ENCODE measurements at places on chromosomes 12 and 14.

- DNase-seq: no peak
These were observed 55.7 kb upstream of the FRMD6 start for GRCh38 chr14:51595881-51596455.

DNA sequence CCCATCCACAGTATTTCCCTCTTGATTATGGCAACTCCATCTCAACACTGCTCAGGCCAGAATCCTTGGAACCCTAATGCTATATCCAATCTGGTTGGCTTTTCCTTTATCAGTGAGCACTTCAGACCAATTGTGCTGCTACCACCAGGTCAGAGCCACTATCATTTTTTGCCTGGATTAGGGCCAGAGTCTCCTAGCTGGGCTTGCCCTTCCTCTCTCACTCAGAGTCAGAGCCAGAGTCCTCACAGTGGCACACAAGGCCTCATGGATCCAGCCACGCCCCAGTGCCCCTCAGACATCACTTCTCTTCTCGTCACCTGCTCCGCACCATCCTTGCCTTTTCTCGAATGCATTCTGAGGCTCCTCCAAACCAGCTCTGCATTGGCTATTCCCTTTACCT lies 211.1 kb downstream of the ANO6 start:
- DNase-seq: no peak

GRCh38 chr14:81801921-81802320 lies 268.3 kb upstream of the SEL1L start:
- no peak for DNase-seq

- DNase-seq: no peak
These were observed 116.6 kb downstream of the GCH1 start for GRCh38 chr14:54785778-54786770.

GRCh38 chr12:118307069-118307954 lies 65.4 kb downstream of the TAOK3 start:
- DNase-seq: no peak

- DNase-seq: no peak
These were observed 1.7 kb downstream of the KCNH3 start for GRCh38 chr12:49540229-49541139.

- peak; percentile 34 for DNase-seq
These were observed 23.3 kb downstream of the RTRAF start for GRCh38 chr14:52012635-52013034.

DNA sequence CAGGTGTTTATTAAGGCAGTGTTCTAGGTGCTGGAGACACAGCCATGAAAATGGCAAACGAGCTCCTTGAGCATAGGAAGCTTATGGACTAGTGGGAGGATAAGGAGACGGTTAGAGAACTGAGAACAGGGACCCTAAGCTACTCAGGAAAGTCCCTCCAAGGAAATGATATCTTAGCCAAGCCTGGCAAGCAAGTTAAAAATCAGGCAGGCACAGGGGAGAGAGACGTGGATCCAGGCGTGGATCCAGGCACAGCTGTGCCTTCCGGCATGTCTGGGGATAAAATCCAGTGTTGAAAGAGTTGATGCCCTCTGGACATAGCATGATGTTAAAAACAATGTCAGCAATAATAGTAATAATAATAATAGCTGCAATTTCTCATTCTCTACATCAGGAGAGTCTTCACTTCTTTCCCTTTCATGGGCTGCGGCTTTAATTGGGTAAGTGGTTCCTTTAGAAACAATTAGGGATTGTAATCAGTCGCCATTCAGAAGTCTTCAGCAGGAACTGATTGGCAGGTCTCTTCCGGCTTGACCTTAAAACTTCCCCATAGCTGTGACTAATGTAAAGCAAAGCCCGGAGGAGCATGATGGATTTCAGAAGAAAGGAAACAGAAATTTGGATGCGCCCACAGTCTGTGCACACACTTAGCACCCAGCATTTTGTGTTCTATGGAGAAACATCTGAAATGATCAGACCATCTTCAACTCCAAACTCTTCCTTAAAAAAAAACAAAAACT lies 230.2 kb downstream of the SLC41A2 start:
- no peak for DNase-seq

DNA sequence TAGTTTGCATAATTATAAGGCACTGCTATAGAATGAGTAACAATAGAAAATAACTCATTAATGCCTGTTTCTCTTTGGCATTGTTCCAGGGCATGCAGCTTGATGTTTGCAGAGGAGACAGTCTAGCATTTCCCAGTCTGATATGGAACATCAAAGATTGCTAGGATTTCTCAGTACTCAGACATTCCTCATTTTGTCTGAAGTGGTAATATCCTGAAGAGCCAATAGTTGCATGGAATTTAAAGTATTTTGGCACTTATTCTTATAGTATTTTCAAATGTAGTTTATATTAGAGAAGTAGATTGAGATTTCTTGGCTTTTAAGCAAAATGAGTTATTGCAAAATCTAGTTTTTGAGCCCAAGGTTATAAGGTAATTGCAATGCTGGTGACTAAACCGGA lies 337.3 kb upstream of the E2F7 start:
- DNase-seq: no peak

GRCh38 chr12:52076811-52077210 lies 2.7 kb upstream of the SMIM41 start:
- DNase-seq: no peak

DNA sequence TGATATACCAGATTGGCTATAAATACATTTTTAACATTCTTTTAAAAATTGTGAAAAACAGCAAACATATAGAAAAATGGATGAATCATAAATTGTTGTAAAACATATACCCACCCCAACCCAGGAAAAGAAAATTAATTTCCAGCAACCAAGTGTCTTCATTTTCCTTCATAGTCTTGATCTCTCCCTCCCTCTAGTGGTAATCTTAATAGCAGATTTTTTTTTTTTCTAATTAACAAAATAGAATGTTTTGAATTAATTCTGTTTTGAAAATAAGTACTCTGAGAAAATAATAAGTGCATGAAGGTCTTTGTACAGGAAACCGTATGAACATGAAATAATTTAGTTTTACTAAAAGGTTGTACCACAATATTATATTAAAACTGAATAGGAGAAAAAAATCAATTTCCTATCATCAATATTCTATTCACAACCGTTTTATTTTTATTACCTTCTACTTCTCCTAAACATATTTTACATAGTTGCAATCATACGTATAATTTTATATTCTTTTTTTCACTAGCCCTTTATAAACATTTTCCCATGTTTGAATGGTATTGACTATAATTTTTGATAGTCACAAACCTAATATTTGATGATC lies 7.0 kb downstream of the ETNK1 start:
- no peak for DNase-seq

GRCh38 chr14:25520821-25521220 lies 470.9 kb upstream of the STXBP6 start:
- DNase-seq: no peak

- no peak for DNase-seq
These were observed 19.8 kb downstream of the CD9 start for GRCh38 chr12:6219980-6220379.

DNA sequence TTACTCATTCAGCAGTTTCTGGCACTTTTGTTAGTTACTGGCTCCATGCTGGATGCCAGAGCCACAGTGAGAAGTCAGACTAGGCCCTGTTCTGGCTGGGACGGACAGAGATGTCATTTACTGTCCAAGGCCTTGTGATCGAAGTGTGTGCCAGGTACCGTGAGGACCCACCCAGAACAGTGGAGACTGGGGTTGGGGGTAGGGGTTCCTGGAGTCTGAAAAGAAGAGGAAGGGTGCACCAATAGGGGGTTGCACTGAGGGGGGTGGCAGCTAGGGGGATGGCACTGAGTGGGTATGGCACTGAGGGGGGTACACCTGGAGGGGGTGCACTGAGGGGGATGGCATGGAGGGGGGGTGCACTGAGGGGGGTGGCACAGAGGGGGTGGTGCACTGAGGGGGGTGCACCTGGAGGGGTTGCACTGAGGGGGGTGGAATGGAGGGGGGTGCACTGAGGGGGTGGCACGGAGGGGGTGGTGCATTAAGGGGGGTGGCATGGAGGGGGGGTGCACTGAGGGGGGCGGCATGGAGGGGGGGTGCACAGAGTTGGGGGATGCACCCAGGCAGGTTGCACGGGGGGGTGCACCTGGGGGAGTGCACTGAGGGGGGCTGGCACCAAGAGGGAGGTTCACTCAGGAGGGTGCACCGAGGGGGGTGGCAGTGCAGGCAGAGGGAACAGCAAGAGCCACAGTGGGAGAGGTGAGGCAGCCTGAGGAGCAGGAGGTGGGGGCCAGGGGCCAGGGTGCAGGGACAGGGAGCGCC lies 10.6 kb upstream of the CYP46A1 start:
- DNase-seq: no peak

GRCh38 chr12:34219046-34219770 lies 196.9 kb downstream of the ALG10 start:
- no peak for DNase-seq

DNA sequence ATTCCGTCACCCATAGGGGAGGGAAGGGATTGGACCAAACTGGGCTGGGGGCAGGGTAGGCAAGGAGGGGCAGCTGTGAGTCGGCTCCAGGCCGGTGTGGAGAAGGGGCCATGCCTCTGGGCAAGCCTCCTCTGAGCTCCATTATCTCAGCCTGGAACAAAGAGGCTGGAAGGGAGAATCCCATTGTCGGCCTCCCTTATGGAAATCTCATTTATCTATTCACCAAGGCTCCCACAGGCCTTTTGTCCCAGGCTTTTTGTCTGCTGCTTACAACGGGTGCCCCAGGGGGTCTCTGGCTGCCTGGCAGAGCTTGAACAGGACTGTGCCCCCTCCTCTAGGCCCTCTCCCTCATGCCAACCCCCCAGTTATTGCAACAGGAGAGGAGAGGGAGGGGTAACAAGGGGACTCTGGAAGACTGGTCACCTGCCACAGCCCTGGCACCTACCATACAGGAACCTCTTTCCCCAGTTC lies 19.5 kb downstream of the FIGNL2 start:
- no peak for DNase-seq

GRCh38 chr12:18066666-18067065 lies 23.3 kb downstream of the RERGL start:
- no peak for DNase-seq

GRCh38 chr14:26067786-26068459 lies 529.9 kb downstream of the NOVA1 start:
- DNase-seq: no peak

DNA sequence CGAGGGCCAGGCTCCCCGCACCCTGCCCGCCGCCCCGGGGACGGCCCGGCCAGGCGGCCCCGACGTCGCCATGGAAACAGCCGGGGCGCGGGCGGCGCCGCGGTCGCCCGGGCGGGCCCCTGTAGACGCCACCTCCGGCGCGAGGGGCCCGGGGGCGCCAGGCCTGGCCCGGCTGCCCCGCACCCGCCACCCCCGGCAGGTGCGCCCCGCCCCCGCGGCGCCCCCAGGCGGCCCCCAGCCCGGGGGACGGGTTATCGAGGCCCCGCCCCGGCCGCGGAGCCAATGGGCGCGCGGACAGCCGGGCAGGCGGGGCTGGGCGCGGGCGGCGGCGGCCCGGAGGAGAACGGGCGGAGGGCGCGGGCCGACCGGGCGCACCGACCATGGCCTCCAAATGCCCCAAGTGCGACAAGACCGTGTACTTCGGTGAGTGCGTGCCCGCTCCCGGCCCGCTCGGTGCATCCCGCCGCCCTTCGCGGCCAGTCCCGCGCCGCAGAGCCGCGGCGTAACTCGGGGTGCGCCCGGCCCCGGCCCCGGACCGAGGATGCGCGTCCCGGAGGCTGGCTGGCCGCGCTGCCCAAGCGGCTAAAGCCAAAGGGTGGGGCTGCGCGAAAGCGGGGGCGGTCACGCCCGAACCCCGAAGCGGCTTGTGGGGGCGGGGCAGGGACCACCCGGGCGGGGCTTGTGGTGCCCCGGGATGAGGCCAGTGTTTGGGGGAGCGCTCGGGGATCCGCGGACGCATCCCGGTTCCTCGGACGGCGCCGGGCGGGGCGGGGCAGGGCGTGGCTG lies at the start of gene CRIP2:
CRIP2 (plus strand) TSS at position 339 of the 786 bp plus-strand sequence; CDS start at position 381, 42 bp downstream.
- no peak for DNase-seq

DNA sequence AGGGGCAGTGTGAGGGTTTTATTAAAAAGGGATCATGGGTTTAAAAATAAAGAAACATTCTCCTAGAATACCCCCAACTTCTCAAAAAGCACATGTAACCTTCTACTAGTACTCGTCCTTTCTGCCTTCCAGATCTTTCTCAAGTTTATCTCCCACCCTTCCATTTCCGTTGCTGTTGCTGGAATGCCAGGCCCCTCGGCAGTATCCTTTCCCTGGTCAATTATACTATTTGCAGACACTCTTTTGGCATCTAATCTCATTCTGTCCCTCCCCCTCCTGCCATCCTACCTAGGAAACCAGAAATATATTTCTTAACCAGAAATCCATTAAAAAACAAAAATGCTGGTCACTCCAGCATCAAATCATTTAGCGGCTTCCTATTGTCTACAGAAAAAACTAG lies 198.2 kb upstream of the ATP2B1 start:
- DNase-seq: no peak

- no peak for DNase-seq
These were observed 15.3 kb upstream of the SPIC start for GRCh38 chr12:101459642-101460346.

DNA sequence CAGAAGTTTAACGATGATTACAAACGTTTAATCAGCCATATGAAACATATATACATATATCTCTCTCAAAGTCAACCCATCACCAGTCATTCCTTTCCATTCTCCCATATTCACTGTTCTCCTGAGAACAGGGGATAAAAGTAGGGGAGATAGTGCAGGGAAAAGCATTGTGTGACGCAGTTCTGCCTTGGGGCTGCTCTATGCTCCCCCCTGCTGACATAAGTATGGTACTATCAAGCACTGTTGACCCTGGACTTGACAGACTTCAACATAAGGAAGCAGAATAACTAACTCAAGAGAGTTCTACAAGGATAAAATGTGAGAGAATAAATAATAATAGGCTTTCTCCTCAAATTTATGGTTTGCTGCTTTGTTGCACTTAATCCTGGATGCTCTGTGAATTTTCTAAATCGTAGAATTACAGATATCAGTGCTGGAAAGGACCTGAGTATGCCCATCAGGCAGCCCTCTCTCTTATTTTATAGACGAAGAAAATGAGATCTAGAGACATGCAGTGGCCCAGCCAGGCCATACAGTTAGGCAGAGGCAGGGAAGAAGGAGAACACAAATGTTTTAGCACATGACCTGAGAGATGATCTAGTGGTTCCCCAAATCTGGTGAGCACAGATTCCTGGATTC lies 87.2 kb downstream of the SCN8A start:
- DNase-seq: peak; percentile 70

GRCh38 chr12:42725809-42726208 lies 136.3 kb upstream of the PRICKLE1 start:
- no peak for DNase-seq

DNA sequence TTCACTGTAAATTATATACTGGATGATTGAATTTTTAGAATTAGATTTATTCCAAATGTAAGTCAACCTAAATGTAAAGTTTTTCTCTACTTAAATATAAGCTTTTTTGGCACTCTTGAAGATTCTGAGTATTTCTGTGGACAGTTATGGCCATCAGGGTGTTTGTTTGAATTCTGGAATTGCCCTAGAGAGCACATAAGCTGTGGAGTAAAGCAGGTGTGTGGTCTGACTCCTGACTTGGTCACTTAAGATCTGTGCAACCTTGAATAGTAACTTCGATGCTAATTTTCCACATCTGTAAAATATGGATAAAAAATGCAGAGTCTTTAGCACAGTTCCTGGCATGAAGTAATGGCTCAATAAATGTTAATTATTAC lies 64.4 kb downstream of the FUT8 start:
- no peak for DNase-seq

Data from body of pancreas (tissue), 4 donors.